Activated T-cell treated with anti-CD3 and anti-CD28 coated beads, Interleukin-2, amount 50 U/mL, for 1 hour (primary cell): ENCODE measurements at places on chromosomes 2 and 18.

DNA sequence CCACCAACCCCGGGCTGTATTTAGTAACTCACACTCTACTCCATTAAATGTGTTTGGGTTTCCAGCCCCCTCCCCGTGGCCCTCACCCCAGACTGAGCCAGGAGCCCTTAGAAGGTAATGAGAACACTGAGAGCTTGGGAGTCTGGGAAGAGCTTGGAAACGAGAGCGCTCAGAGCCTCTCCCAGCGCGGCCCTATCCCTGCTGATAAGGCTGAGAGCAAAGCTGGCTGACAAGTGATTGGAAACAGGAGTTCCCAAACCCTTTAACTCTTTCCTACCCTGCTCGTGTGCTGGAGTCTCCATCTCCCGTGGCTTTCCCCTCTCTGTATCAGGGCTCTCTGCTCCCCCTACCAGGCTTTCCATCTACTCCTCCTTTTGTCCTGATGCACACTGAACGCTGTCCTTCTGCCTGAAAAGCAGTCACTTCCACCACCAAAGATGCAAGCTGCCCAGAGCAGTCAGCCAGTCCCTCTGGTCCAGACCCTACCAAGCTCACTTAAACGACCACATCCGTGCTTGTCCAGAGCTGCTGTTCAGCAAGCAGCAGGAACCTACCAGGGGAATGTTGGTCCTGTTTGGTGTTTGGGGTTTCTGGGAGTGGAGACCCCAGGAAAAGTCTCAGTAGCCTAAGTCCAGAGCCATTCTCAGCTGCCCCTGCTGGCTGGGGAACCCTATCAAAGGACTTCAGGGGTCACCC lies 100.0 kb upstream of the PKDCC start:
- DNase-seq = no peak

GRCh38 chr2:2904721-2905350 lies 472.8 kb downstream of the EIPR1 start:
- DNase-seq = no peak

DNA sequence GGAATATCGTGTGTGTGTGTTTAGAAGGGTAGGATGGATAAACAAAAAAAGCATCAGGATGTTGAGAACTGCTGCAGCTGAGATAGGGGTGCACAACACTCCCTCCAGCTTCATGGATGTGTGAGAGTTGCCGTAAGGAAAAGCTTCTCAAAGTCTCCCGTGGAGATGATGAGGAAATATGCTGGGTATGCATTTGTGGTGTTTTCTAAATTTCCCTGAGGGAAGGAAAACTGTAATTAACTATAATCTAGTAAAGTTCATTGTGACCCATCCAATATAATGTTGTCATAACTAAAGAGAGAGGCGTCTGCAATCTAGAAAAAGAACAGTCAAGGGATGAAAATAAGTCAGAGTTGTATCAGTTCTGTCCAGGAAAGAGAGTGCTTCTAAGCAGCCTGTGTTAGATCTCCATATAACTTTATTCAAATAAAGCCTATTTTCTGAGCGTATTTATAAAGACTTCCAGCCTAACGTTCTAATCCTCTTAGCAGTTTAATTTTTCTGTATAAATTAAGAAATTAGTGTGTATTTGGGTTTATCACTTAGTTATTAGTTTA lies 7.3 kb upstream of the LMAN2L start:
- DNase-seq = no peak

- no peak for DNase-seq
Observed at GRCh38 chr2:11006191-11006590, 94.5 kb downstream of the KCNF1 start.

DNA sequence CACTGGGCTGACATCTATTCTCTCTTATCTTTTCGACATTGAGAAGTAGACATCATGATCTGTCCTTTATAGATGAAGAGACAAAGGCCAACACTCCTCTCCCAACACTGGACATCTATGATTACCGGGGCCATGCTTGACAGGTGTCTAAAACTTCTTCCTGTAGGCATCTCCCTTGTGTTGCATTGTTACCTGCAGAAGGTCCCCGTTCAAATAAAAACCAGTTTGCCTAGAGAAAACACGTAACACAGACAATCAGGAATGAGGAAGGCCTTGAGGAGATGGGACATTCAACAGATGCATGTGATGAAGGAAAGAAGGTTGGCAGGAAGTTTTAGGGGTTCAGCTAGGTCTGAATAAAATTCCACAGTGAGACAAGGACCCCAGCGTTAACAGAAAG lies 70.8 kb upstream of the ST8SIA3 start:
- no peak for DNase-seq

- no peak for DNase-seq
Observed at GRCh38 chr2:100625717-100626116, 62.9 kb downstream of the PDCL3 start.

DNA sequence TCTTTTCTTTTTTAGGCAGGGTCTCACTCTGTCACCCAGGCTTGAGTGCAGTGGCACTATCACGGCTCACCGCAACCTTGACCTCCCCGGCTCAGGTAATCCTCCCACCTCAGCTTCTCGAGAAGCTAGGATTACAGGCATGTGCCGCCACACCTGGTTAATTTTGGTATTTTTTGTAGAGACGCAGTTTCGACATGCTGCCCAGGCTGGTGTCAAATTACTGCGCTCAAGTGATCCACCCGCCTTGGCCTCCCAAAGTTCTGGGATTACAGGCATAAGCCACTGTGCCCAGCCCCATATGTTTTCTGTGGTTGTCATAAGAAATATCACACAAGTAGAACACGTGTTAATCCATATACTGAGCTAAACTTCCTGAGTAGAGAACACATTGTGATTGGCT lies 14.6 kb downstream of the ENOSF1 start:
- no peak for DNase-seq

GRCh38 chr18:57544936-57545660 lies 41.4 kb downstream of the FECH start:
- no peak for DNase-seq

DNA sequence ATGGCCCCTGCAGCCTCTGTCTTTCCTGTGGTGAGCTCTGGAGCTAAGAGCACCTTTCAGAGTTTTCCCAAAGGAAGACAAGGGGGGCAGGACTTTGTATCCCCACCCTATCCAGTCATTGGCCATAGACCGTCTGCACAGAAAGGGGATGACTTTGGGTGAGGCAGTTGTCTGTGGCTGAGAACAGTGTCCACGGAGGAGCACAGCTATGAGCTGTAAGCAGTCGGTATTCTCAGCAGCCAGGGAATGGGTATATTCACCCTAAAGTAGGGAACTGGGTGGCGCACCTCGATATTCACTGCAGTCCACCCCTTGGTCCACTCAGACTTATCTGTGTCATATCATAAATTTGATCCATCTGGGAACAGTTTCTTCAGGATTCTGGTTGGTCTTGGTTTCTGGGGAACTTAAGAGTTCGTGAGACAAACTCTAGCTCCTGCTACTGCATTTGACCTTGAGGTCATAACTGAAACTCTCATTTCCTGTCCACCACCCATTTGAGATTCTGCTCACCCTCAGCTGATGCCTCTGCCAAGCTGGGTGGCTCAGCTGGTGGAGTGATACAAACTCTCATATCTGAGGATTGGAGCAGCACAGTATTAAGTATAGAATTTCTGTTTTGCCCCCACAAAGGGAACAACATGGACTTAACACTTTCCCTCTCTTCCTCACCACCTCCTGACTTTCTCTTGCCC lies 45.2 kb upstream of the SCG2 start:
- no peak for DNase-seq

DNA sequence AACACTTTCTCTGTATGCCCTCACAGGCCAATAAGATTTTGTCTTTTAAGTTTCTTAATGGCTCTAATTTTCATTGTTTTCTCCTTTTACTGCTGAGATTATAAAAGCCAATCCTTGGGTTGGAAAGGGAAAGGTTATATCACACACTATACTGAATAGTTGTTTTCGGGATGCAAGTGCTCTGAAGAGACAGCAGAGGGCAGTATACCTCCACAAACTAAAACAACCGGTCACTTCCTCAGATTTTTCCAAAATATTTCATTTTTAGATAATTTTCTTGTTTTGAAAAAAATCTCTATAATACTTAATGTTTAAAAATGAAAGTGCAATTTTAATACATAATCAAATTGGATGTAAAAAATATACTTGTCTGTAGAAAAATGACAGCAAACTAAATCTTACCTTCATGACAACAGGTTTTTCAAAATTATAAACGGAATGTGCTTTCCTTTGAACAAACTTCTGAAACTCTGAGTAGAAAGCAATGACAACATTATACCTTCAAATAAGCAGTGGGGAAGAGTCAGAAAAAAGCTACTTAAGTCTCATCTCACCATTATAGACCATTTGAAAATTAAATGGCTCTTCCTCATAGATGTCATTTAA lies 82.7 kb downstream of the ORC4 start:
- DNase-seq = no peak

- DNase-seq = no peak
Observed at GRCh38 chr2:42298132-42298531, 62.9 kb downstream of the COX7A2L start.

- no peak for DNase-seq
Observed at GRCh38 chr18:35508746-35509338, 11.1 kb upstream of the INO80C start.

GRCh38 chr2:136246086-136246669 lies 128.2 kb upstream of the CXCR4 start:
- no peak for DNase-seq

GRCh38 chr2:160352500-160352899 lies 141.1 kb downstream of the RBMS1 start:
- no peak for DNase-seq

DNA sequence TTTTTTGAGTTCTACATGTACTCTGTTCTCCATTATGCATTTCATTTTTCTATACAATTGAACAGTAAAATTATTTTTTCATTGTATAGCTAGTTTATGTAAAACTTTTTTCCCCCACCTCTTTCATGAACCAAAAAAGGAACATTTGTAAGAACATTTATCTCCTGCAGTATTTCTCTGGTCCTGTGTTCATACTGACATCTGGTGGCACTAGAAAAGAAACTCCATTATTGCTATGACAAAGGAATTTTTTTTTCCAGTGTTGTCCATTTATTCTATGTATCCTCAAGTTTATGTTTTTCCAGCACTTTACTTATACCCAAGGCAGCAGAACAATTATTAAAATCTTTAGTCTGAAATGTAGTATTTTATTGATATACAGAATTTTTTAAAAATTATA lies 27.4 kb upstream of the CHAC2 start:
- DNase-seq = no peak
